ENCODE measurements at places on chromosomes 5 and 9. TPM values are rescaled to one million over a fixed set of nuclear protein-coding genes. Genes with fewer than 3 reads are reported as not detected.
A peak's percentile ranks its signal among the peaks of the same experiment; 100 is the strongest.

Gene C9orf152
- total RNA-seq: 5.8 TPM

- no peak for DNase-seq
These were observed 38.9 kb downstream of the TPPP start for GRCh38 chr5:654071-654778.

DNA sequence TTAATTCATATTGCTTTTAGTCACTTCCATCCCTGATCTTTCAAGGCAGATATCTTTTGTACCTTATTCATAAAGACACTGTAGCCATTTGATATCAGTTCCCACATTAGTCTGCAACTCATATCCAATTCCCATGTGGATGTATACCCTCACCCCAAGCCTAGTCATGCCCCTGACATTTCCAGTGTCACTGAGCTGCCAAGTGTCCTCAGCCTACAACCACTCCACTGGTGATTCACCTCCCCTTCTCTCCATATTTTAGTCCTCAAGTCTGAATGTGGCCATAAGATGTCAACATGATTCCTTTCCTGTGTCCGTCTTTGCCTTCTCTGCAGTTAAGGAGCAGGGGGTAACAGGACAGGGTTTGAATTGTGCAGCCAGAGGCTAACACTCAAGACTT is 346.9 kb downstream of the RAB3C start:
- DNase-seq: no peak

- DNase-seq: no peak
These were observed 25.0 kb upstream of the CEP78 start for GRCh38 chr9:78210841-78211301.

Gene ITGA1
- 7.8 TPM for total RNA-seq

DNA sequence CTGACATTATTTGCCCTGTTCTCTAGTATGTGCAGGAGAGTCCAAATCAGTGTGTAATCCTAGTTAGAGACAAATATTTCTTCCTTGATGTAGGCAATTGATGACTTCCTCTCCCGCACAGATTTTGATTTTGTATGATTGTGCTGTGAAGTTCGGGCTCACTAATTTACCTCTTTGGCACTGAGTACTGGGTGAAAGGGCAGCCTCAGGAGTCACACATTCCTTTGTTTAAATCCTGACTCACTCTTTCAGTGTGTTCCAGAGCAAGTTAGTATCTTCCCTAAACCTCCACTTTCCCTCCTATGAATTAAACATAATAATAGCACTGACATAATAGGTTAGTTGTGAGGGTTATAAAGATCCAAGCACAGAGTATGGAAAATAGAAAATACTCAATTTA is 269.7 kb downstream of the ISL1 start:
- DNase-seq: no peak

DNA sequence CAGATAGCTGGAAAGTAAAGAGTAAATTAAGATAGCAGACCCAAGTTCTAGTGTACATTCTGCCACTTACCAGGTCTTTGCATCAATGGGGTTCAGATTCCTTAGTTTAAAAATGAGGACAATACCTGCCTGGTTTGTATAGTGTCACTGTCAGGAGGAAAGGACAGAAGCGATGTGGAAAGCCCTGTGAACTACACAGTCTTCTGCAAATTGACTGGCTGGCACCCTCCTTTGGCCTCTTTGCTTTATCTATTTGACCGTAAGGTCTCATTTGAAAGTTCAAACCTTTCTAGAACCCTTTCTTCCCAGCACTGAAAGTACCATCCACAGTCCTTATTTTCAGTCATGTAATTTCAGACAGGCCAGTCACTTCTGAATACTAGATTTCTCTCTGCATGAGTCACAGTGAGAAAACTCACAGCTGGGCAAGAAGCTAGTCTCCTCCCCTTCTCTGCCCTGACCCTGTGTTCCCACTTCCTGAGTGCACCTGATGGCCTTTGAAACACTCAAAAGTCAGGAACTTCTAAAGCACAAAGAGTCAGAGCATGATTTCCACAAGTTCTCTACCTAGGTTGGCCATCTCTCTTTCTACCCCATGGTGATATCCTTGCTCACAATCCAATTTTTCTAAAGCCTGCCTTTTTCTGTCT is 91.3 kb upstream of the RASEF start:
- no peak for DNase-seq

- DNase-seq: no peak
These were observed 13.2 kb upstream of the IL12B start for GRCh38 chr5:159343295-159344094.

- no peak for DNase-seq
These were observed 67.5 kb upstream of the PIK3R1 start for GRCh38 chr5:68148096-68148495.

Gene PCDHGB3
- total RNA-seq: 3.0 TPM

Gene DMRT2
- total RNA-seq: 0.81 TPM

- DNase-seq: no peak
These were observed 4.9 kb downstream of the GTF3C5 start for GRCh38 chr9:133035669-133036068.

DNA sequence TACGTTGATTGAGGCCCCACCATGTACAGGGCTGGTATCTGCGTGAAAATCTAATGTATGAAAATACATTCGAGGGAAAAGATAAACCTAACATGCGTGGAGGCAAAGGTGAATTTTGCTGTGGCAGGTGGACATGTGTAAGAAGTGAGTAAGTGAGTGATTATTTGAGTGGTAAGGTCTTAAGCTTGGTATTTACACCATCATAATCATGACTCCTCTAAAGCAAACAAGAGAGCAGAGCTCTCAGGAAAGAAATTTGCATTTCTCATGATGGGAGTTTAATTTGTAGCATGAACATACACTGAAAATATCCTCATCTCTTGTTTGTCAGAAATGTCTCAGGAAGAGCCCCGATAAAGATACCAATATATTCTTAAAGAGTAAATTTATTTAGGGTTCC is 260.6 kb downstream of the PSAT1 start:
- no peak for DNase-seq

DNA sequence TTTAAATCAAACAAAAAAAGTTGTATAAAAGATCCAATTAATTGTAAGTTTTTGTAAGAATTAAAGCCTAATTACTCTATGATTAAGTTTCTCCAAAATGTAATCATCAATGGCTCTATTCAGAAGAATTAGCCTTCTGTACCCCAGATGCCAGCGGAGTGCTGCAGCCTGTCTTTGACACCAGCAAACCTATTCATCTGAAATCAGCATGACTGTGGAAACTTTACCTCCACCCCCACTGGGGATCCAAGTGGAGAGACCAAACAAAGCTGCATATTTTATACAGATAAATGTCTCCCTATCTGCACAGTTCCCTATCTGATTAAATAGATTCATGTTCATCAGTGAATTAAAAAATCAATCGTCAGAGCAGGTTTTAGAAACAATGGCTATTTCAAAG is 426.8 kb downstream of the KIAA0825 start:
- DNase-seq: no peak

- DNase-seq: no peak
These were observed 269.9 kb downstream of the PRR16 start for GRCh38 chr5:120734033-120734432.

Gene RNF208
- total RNA-seq: 3.7 TPM

DNA sequence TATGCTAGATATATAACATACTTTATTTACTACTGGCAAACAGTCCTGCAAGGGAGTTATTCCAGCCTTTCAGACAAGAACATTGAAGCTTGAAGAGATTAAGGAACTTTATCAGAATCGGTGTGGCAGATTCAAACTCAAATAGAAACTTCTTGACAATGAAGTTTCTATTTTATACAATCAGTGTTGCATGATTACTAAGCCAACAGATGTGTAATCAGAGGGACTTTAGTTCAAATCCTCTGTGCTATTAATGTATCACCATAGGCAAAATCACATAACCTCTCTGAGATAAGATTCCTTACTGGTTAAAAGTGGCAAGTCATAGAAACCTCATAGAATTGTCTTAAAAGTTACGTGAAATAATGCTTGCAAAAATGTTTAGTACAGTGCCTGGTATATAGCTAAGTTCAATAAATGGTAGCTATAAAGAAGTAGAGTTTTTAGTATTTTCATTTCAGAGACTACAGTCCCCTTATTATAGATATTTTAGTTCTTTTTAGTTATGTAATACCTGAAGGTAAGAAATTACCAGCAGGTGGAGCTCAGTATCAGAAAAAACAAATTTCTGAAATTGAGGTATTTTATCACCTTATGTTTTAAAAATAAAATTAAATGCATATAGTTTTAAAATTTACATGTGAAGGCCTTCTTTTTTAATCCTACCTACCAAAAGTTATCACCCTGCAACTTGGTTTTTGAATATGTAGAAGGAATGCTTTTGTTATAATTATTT is 172.1 kb downstream of the FER start:
- DNase-seq: no peak

DNA sequence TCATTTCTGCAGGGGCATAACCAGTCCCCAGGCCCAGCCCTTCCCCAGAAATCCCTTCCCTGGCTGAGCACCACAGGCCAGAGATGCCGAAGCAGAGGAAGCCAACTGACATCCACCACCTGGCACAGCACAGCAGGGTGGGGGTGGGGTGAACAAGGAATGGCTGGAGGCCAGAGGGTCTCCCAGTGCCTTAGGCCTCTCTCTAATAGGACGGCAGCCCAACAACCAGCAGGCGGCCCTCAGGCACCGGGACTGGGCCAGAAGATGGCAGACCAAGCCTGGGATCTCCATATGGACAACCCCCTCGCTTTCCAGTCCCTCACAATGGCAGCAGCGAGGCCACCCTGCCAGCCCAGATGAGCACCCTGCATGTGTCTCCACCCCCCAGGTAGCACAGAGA is 13.2 kb downstream of the PDLIM4 start:
- no peak for DNase-seq

Gene SOX30
- not detected for total RNA-seq

GRCh38 chr9:74589576-74589975 is 92.4 kb downstream of the RORB start:
- DNase-seq: no peak

GRCh38 chr5:58793888-58794657 is 211.2 kb downstream of the RAB3C start:
- no peak for DNase-seq

Gene LCN9
- not detected for total RNA-seq

Gene CKS2
- 17.4 TPM for total RNA-seq

GRCh38 chr5:181112476-181112875 is 18.5 kb downstream of the OR2V1 start:
- peak; percentile 25 for DNase-seq

Gene HTR1A
- total RNA-seq: not detected

DNA sequence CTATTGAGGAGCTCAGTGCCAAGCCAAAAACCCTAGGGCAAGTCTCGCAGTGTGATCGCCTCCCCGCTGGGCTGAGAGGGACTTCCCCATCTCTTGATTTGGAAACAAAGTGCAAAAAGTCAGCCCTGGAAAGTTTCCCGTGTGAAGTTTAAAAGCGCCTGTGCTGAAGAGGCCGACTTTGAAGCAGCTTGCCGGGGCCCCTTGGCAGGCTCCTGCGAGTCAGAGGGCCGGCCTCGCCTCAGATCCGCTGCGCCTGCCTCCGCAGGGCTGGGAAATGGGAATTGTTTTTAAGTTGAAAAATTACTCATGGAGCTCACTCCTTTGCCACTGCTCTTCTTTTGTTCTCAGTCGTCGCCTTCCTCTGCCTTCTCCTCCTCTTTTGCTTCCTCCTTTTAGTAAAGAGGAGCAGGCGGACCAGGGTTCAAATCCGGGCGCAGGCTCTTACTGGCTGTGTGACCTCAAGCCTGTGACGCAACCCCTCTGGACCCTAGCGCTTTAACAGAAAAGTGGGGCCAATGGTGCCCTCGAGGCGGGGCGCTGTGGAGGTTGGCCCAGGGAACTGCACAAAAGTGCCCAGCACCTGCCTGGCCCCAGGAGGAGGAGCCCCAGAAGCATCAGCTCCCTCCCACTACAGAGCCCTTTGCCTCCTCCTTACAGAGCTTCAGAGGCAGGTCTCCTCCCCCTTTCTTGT is 14.7 kb upstream of the LHX2 start:
- no peak for DNase-seq

DNA sequence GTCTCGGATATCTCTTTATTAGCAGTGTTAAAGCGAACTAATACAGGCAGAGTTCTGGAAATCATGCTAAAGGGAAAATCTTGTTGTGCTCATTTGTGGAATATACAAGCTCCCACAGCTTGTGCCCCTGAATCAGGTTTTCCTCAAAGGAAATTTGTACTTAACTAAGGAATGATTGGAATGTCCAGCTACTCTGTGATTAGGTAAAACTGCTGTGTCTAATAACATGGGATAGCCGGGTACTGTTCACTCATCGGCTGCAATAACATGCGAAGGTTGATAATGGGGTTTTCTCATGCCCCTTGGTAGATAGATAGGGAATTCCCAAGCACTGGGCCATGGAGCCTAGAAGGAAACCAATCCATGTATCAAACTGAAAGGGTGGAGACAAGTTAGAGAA is 306.7 kb downstream of the NR2F1-AS1 start:
- DNase-seq: no peak

GRCh38 chr9:101618698-101619097 is 23.9 kb upstream of the PPP3R2 start:
- no peak for DNase-seq

GRCh38 chr5:35484241-35484640 is 133.4 kb upstream of the SPEF2 start:
- DNase-seq: no peak

DNA sequence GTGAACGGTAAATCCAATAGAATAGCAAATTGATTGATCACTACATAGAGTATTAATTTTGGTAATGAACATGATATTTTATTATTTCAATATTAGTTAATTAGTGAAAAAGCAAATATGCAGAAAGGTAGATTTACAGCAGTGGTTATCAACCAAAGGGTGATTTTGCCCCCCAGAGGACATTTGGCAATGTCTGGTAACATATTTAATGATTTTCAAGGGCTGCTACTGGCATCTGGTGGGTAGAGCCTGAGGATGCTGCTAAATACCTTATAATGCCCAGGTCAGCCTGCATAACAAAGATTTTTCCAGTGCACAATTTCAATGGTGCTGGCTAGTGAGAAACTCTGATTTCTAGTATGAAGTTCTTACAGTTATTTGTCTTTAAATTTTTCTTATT is 1313.7 kb downstream of the PTPRD start:
- DNase-seq: no peak

- no peak for DNase-seq
These were observed 25.9 kb downstream of the ZDHHC11B start for GRCh38 chr5:758698-759053.

DNA sequence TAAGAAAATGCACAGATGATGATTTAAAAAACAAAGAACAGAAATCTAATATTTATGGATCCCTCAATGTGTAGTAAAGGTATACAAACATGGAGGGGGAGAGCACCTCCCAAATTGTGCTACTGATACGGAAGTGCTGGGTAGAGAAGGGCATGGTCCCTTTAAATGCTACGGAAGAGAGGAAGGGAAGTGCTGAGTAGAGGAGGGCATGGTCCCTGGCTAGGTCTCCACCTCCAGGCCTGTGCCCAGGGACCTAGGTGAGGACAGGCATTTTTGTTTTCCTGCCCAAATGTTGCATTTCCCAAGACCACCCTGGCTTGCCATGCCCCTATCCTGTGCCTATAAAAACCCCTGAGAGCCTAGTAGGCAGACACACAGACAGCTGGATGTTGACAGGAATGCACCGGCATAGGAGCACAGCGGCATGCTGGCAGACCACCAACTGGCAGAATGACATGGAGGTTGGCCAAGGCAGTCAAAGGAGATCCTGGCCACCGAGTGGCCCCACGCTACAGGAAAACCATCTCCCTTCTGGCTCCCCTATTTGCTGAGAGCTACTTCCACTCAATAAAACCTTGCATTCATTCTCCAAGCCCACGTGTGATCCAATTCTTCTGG is 62.1 kb upstream of the SPDL1 start:
- no peak for DNase-seq

GRCh38 chr5:160640406-160640805 is 211.6 kb downstream of the ATP10B start:
- DNase-seq: no peak

GRCh38 chr9:97773723-97774122 is 76.6 kb upstream of the XPA start:
- no peak for DNase-seq

Gene UBAP2
- 29.1 TPM for total RNA-seq

GRCh38 chr5:180632768-180633167 is 16.6 kb downstream of the FLT4 start:
- no peak for DNase-seq

Data from lower leg skin (tissue), 4 donors.